ENCODE measurements at places on chromosomes 16 and 17.

DNA sequence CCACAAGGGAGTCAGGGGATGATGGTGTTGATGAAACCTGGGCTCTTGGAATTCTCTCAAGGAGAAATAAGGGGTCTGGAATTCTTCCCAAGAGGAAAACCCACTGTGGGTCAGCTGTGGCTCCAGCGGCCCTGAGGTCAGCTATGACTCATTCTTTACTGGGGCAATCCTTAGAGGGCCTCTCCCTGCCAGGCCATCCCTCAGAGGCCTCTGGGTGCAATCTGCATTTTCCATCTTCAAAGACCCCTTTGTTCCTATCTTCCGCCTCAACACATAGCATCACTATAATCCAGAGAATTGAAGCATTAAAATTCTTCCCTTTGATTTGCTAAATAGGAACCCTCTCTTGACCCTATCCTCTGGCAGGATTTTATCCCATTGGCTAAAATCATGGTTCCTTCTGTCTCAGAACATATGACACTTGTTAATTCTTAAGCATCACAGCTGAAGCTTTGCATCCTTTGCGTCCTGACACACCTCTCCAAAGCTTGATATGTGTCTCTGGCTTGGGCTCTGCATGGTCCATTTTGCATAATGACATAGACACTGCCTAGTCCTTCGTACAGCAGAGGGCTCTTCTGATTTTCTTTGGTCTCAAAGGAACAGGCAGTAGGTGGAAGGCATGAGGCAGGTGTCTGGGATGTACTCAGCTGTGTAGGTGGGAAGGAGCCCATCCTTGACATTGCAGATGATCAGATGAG is 4.4 kb upstream of the KRT37 start:
- no peak for DNase-seq

GRCh38 chr17:49928837-49929475 is 40.0 kb upstream of the DLX4 start:
- DNase-seq = no peak

GRCh38 chr17:56773124-56773523 is 60.6 kb downstream of the C17orf67 start:
- DNase-seq = no peak

- no peak for DNase-seq
Observed at GRCh38 chr16:12796498-12796897, 7.2 kb downstream of the CPPED1 start.

DNA sequence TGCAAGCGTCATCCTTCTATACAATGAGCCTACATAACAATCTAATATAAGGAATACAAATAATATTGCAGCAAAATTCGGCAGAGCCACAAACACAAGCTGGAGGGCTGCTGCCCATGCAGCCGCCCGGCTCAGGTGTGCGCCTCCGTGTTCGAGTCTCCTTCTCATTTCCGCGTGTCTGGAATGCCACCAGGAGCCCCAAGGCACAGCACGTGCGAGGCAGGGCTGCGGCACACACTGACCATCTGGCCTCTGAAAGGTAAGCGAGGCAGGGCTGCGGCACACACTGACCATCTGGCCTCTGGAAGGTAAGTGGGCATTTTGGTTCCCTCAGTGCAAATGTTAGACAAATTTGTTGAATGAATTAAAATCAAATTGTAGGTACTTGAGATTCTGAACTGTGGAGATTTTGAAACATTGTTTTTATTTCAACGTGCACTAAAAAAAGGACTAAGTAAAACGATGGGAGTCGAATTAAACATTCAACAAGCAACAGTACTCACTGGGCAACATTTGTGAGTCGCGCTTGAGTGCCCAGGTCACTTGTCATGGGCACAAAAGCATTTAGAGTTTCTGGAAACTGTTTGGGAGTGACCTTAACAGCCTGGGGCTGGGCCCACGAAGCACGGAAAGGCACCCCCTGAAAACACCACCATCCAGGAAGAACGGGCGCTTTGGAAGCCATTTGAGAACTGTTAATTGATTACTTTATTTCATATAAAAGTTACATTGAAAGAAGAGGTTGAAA is 37.4 kb downstream of the ZDHHC7 start:
- DNase-seq = no peak

GRCh38 chr16:50735629-50736122 is 6.2 kb upstream of the CYLD start:
- no peak for DNase-seq

DNA sequence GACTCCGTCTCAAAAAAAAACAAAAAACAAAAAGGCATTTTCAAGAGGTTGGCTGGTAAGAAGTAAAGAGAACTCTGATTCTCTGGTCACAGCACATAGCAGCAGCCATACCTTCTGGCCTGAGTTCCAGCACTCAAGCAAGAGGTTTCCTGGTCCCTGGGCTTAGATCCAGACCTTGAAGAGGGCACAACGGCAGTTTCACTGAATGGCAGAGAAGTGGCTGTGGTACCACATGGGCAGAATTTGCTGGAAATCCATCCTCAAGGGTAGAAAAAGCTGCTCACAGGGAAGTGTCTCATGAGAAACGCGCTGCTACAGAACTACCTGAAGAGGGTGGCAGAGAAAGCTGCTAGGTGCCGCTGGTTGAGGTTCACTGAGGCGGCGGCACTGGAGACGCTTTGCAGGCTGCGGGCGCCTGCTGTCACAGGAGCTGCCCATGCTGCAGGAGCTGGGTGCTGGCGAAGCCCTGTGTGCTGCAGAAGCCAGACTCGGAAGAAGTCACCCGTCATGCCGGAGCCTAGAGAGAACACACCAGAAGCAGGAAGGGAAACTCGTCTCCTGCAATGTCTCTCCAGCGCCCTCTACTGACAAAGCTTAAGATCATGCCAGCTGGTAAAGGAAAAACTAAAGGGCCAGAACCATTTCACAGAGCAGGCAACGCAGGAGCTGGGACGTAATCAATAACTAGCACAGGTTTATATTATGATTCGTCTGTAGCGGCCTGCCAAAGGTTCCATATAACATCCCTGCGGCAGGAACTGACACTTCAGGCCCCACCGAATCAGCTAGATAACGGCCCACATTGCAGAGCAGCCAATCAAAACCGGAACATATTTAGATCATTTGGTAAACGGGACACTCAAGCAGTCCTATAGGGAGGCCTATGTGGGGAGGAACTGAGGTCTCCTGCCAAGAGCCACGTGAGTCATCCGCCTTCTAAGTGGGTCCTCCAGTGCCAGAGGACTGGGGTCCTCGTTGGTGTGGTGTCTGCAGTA is 5.4 kb upstream of the ZNF213 start:
- no peak for DNase-seq

- no peak for DNase-seq
Observed at GRCh38 chr16:58197314-58198012, 443 bp downstream of the CSNK2A2 start.

GRCh38 chr16:75535211-75535843 is 581 bp downstream of the CHST5 start:
- DNase-seq = no peak

GRCh38 chr17:47925678-47925988 is 15.7 kb upstream of the PNPO start:
- DNase-seq = no peak

Data from cortex of kidney (tissue), 1 donor.